Bronchial smooth muscle cell (primary cell): ENCODE measurements at places on chromosomes 7 and 10. TPM values are rescaled to one million over a fixed set of nuclear protein-coding genes. Genes with fewer than 3 reads are reported as not detected.

Gene PHKG1
- total RNA-seq = 0.47 and 1.0 TPM in 2 replicates

Gene GRM3
- total RNA-seq = not detected in 2 replicates

Gene SLC26A5
- total RNA-seq = under 0.01 TPM in 1 of 2 replicates, not detected in the other

Gene MSS51
- 1.1 and 1.4 TPM in 2 replicates for total RNA-seq

Gene CUZD1
- 0.43 and 0.47 TPM in 2 replicates for total RNA-seq
